Naive thymus-derived CD8-positive, alpha-beta T cell (primary cell): ENCODE measurements at places on chromosomes 7 and 10.

- no peak for DNase-seq
Observed at GRCh38 chr7:21617916-21618390, 75.1 kb downstream of the DNAH11 start.

DNA sequence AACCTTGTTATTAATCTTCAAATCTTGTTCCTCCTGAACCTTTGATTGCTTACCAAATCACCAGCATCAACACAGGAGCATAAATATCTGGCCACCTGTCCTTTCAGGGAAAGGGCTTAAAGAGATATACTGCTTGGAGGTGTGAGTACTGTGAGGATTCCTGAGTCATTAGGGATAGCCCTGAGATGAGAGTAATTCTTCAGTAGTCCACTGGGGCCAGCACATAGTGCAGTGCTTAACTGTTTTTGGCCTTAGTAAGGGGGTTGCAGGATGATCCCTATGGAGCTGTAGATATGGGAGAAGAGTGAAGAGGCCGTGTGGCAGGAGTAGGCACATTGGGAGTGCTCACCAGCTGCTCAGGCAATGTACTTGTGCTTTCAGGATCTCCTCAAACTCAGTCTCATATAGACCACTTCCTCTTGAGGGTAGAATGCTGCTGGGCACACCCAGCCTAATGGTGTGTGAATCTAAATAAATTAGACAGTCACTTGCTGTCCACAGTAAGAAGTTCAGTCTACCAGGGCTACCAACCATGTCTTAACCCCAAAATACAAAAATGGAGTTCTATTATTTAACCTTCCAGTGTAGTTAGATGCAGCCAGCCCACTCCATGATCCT is 26.5 kb upstream of the GPR141 start:
- DNase-seq = no peak

GRCh38 chr7:152463709-152464311 is 28.0 kb upstream of the KMT2C start:
- DNase-seq = peak; percentile 100

DNA sequence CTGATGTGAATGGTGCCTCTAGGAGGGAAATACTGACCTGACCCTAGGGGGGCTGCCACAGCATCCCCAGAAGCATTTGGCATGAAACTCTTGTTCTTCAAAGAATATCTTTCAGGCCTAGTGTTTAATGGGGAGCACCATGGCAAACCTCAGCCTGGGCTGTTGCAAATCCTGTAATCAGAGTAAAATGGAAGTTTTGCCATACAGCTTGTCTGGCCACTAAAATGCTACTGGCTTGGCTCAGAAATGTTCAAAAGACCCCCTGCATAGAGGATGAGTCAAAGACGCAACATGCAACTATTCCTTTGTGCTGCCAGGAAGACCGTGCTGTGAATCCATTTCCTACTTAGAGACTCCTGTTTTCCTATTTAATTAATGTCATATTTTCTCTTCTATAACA is 26.7 kb downstream of the HECW1 start:
- DNase-seq = no peak

GRCh38 chr7:15306296-15306695 is 255.5 kb downstream of the AGMO start:
- no peak for DNase-seq

GRCh38 chr7:158014976-158015375 is 572.6 kb downstream of the PTPRN2 start:
- no peak for DNase-seq

DNA sequence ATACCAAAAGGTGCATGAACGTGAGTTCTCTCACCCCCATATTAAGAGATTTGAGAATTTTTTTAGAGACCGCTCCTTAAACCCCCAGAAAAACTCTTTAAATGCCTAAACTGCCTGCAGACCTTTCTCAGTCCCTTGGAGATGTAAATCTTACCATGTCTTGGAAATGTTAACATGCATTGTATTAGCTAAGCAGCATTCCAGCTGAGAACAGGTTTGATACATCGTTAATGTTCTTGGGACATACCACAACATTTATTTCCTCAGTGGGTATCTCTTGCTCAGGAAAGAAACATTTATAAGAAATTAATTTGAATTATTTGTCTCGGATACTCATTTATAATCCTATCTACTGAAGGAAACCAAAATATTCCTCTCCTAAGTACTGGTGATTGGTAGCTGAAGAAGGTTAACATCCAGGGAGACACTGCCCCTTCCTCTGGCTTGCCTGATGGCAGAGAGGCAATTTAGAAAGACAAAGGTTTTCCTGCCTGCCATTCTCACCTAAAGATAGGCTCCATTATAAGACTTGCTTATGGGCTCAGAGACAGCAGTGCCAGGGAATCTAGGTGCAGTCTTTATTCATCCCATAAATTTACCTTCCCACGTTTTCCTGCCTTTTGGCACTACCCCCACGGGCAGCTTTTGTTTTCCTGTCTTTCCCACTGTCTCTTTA is 141.2 kb downstream of the COBL start:
- DNase-seq = no peak

DNA sequence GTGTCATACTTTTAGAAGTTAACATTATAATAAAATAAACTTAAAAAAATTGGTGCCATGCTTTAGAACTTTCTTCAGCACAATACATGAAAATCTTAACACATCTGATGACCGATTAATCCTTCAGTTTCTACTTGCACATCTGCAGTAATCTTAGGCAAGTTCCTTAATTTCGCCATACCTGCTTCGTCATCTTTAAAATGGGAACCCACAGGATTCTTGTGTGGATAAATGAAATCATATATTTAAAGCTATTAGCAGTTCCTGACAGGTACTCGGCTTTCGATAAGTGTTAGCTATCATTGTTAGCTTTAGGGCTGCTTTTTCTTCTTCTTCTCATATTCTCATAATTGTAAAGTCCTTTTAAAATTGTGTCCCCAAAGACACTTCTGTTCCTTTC is 907 bp upstream of the VPS50 start:
- DNase-seq = no peak

- no peak for DNase-seq
Observed at GRCh38 chr7:34075523-34076370, 170.4 kb downstream of the BMPER start.

- DNase-seq = no peak
Observed at GRCh38 chr7:155971180-155971770, 159.0 kb upstream of the SHH start.

DNA sequence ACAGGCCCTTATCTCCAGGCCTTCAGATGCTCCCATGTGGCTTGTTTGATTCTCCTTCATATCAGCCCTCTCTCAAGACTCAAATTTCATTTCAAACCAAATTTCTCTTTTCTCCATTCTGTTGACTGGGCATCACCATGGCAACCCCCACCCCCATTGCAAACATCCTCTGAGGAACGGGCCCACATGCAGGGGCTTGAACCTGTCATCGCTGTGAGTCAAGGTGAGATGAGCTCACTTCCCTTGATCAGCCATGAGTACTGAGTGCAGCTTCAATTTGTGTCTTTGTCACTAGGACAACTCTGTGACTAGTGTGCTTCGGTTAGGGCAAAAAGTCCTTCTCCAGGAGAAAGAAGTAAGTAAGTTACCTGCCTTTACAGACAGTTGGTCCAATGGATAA is 41.9 kb downstream of the CALML3 start:
- DNase-seq = no peak

GRCh38 chr7:125357676-125358455 is 428.2 kb upstream of the POT1 start:
- DNase-seq = no peak

DNA sequence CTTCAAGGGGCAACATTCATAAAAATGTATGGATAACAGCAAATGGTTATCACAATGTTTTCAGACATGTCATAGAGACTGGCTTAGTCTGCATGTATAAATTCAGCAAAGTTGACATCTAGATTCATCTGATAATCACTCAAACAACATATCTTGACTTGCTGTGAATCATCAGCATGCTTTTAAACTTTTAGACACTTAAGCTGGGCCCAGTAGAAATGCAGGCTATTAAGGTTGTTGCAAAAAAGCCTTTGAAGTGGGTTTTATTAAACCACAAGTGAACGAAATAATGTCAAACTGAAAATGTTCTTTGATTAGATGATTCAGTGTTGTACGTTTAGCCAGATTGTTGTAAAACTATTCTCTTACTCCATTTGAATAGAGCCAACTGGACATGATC is 759.6 kb downstream of the NXPH1 start:
- no peak for DNase-seq

- DNase-seq = no peak
Observed at GRCh38 chr10:132225849-132226205, 39.1 kb downstream of the DPYSL4 start.

GRCh38 chr7:103843689-103844480 is 145.6 kb downstream of the RELN start:
- DNase-seq = no peak

GRCh38 chr7:116802746-116803152 is 59.6 kb upstream of the CAPZA2 start:
- DNase-seq = no peak
